ENCODE measurements at places on chromosomes 2 and 18.

DNA sequence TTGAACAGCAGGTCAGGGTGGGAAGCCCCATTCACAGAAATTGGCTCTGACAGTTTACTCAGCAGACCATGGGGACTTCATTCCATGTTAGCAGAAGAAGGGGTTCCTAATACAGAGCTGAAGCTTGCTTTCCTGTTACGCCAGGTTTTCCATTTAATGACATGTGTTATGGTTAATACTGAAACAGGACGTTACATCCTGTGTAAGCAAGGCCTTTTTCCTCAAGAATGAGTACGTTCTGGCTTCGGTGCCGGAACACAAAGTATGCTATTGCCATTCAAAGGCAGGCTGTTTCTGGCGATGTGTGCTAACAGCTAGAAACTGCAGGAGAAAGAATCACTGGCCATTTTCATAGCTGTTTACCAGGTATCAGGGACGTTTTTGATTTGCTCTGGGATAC is 190.4 kb downstream of the SNTG2 start:
- no peak overlapping the region for H3K4me3 ChIP-seq
- H3K4me1 ChIP-seq, result peaks cover 44% of the 10 kb centered on the region
- no peak for DNase-seq
- peaks cover 11% of the 10 kb centered on the region for H3K36me3 ChIP-seq
- peaks cover 7% of the 10 kb centered on the region for H3K27me3 ChIP-seq

DNA sequence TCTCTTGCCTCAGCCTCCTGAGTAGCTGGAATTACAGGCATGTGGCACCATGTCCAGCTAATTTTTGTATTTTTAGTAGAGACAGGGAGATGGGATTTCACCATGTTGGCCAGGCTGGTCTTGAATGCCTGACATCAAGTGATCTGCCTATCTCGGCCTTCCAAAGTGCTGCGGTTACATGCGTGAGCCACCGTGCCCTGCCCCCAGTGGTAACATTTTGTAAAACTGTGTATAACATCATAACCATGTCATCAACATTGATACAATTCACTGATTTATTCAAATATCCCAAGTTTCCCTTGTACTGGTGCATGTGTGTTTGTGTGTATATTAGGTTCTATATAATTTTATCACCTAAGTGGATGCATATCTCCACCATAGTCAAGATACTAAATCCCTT is 70.0 kb downstream of the PDCL3 start:
- no peaks in the 10 kb centered on the region for H3K27me3 ChIP-seq
- H3K4me3 ChIP-seq, result no peak overlapping the region
- no peak for DNase-seq
- H3K4me1 ChIP-seq, result peaks cover 17% of the 10 kb centered on the region

- H3K27me3 ChIP-seq, result peaks cover 5% of the 10 kb centered on the region
- no peak overlapping the region for H3K4me3 ChIP-seq
- no peaks in the 10 kb centered on the region for H3K36me3 ChIP-seq
- DNase-seq, result no peak
These were observed 102.0 kb downstream of the CPO start for GRCh38 chr2:207041279-207041678.

- no peak overlapping the region for H3K4me3 ChIP-seq
- no peak overlapping the region for H3K27ac ChIP-seq
These were observed 33.1 kb downstream of the FAM171B start for GRCh38 chr2:186726938-186727337.

GRCh38 chr2:48691935-48692691 is 63.4 kb downstream of the LHCGR start:
- H3K4me1 ChIP-seq, result no peaks in the 10 kb centered on the region
- no peaks in the 10 kb centered on the region for H3K36me3 ChIP-seq
- no peak overlapping the region for H3K27ac ChIP-seq
- no peaks in the 10 kb centered on the region for H3K27me3 ChIP-seq

DNA sequence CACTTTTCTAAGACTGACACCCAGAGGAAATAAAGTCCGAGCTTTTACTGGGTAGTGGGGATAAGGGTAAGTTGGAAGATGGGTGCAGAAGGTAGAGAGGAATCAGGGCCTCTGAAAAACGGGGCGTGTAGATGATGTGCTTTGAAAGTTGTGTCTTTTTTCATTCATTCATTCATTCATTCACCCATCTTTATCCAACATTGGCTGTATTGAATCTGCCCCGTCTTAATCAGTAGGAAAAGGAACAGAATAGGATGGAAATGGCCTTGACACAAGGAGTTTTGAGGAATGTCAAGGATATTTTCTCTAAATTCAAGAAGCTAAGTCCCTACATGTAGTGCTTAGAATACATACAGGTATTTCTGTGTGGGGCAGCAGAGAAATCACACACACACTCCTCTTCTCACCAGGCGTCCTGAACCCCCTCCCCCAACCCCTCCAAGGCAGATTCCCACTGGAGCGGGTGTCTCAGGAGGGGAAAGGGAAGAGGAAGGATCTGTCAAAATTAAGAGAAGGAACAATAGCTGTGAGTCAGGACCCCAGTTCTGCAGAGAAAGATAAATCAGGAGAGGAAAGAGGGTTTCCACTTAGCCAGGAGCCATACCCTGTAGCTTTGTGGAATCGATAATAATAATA is 13.9 kb downstream of the DYSF start:
- peaks cover 36% of the 10 kb centered on the region for H3K27me3 ChIP-seq
- H3K27ac ChIP-seq, result no peak overlapping the region
- H3K4me3 ChIP-seq, result peak overlapping the region; percentile 88
- H3K4me1 ChIP-seq, result no peaks in the 10 kb centered on the region

DNA sequence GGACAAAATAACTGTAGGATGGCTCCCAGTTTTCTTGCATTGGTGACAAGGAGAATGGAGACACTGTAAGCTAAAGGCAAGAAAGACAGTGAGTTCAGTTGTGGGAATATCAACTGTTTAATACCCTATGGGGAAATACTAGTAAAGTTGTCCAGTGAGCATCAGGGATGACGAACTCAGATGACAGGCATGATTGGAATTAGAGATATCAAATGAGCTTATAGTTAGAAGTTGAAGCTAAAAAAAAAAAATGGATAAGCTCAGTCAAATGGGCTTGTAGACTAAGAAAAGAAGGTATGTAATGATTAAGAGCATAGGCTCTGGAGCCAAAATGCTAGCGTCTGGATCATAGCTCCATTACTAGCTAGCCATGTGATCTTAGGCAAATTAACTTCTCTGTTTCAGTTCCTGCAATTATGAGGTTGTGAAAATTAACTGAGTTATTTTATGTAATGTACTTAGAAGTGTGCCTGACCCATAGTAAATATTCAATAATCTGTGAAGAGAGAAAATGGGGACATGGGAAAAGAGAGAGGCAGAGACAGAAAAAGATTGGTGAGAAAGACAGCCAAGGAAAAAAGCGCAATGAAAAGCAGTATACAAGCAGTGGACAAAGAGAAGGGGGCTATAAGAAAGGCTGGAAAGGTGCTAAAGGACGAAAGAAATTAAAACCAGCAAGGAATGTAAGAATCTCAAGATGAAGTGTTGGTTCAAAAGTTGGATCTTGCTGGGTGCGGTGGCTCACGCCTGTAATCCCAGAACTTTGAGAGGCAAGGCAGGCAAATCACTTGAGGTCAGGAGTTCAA is 95.7 kb upstream of the SLC39A10 start:
- H3K4me3 ChIP-seq, result peak overlapping the region; percentile 91
- H3K4me1 ChIP-seq, result peaks cover 80% of the 10 kb centered on the region
- no peak for DNase-seq
- H3K27ac ChIP-seq, result peak overlapping the region; percentile 100
- H3K36me3 ChIP-seq, result peaks cover 20% of the 10 kb centered on the region
- no peaks in the 10 kb centered on the region for H3K27me3 ChIP-seq

GRCh38 chr2:120436885-120437603 is 91.1 kb downstream of the INHBB start:
- peak; percentile 12 for DNase-seq
- H3K4me3 ChIP-seq, result no peak overlapping the region
- H3K27ac ChIP-seq, result no peak overlapping the region

- H3K27ac ChIP-seq, result no peak overlapping the region
- no peak overlapping the region for H3K4me3 ChIP-seq
- no peak for DNase-seq
- H3K4me1 ChIP-seq, result no peaks in the 10 kb centered on the region
- no peaks in the 10 kb centered on the region for H3K36me3 ChIP-seq
- no peaks in the 10 kb centered on the region for H3K27me3 ChIP-seq
These were observed 506.2 kb upstream of the TMEFF2 start for GRCh38 chr2:192700934-192701333.

DNA sequence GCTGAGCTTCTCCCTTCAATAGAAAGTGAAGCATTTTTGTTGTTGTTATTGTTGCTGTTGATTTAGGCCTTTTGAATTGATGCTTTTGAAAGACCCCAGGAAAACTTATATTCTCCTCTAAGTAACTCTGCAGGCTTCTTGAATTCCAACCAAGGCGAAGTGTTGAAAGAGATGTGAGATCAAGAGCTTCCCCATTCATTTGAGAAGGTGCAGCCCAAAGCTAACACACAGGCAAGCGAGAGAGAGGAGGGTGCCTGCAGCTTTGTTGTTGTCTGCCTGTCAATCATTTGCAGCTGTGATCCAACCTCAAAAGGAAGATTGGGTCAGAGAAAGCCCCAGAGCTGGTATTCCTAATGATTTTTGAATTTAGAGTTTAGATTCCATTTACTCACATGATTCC is 963.6 kb upstream of the CNTNAP5 start:
- no peak overlapping the region for H3K27ac ChIP-seq
- no peaks in the 10 kb centered on the region for H3K4me1 ChIP-seq
- H3K36me3 ChIP-seq, result peaks cover 2% of the 10 kb centered on the region
- H3K27me3 ChIP-seq, result no peaks in the 10 kb centered on the region

Data from activated T-cell treated with anti-CD3 and anti-CD28 coated beads, Interleukin-2, amount 50 U/mL, for 72 hours (primary cell).